ENCODE measurements at places on chromosomes 1 and 21.
A peak's percentile ranks its signal among the peaks of the same experiment; 100 is the strongest.

DNA sequence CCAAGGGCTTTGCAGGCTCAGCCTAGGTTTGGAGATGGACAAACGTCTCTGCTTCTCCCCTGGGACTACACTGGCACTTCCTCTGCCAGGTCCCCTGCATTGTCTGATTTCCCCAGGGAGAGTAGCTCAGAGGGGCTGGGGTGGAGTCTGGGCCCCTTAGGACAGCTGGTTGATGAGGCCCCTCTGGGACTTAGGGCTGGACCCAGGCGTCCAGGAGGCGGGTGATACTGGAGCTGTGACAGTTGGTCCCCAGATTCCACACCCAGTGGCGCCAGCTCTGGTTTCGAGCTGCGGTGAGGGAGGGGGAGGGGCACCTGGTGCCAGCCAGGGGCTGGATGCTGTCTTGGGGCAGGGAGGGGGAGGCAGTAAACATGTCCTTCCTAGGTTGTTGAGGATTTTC, 7.4 kb upstream of the MEX3A start:
- no peak for DNase-seq

DNA sequence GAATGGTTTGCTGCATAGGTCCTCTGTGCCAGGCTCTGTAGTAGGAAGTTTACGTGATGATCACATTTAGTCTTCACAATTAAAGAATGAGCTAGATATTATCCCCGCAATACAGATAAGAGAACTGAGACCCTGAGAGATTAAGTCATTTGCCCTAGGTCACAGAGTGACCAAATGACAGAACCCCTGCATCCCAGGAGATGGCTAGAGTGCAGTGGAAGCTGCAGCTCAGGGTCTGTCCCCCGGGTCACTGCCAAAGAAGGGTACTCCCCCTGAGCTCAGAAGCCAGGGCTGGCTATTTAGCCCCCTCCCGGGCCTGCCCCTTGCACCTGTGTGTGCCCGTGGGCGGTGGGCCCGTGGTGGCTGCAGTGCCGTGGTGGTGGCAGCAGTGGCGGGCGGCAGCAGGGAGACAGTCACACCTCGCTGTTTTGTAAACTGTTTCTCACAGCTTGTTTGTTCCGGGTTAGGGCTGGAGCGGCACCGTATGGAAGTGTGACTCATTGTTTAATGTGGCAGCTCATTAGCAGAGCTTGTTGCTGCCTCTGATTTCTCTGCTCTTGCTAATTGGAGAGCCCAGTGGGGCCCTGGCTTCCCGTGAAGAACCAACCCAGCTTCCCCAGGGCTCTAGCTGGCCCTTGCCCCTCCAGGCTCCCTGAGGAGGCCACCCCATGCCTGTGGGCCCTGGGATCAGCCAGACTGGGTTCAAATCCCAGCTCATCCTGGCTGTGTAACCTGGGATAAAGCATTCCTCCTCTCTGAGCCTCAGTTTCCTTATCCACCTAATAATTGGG, 19.3 kb upstream of the FOXO6 start:
- no peak for DNase-seq

DNA sequence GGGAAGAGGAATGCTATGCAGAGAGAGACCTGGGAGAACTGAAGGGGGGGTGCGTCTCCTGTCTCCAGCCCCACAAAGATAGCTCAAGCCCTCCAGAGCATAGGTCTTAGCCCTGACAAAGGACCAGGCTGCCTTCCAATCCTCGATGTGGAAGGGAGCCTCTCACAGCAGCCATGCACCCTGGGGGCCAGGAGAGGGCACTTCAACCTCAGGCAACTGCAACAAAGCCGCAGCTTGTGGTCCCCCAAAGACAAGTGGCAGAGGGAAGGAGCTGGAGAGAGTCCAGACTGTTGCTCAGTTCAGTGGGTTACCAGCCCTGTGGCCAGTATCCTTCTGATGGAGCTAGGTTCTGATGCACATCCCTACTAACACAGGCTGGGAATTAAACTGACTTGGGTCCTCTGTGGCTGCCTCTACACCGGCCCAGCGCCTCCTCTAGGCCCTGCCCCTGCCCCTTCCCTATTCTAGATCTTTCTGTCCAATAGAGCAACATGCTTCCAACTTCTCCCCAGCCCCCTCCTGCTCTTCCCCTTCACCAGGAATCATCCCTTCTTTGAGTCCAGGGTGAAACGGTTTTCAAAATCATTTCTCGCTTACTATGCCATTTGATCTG, 100.7 kb upstream of the SPATA6 start:
- no peak for DNase-seq

DNA sequence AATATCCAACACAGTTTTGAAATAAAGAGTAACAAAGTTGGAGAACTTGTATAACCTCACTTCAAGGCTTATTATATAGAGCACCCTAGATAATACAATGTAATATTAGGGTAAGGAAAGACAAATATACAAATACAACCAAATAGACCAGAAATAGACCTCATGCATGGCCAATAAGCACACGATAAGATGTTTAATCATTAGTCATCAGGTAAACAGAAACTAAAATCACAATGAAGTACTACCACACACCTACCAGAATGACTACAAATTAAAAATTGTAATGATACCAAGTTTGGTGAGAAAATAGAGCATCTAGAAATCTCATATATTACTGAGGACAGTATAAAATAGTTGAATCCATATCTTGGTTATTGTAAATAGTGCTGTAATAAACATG, 20.3 kb upstream of the CTTNBP2NL start:
- DNase-seq = no peak

GRCh38 chr1:242836423-242836822, 311.9 kb upstream of the PLD5 start:
- DNase-seq = no peak

DNA sequence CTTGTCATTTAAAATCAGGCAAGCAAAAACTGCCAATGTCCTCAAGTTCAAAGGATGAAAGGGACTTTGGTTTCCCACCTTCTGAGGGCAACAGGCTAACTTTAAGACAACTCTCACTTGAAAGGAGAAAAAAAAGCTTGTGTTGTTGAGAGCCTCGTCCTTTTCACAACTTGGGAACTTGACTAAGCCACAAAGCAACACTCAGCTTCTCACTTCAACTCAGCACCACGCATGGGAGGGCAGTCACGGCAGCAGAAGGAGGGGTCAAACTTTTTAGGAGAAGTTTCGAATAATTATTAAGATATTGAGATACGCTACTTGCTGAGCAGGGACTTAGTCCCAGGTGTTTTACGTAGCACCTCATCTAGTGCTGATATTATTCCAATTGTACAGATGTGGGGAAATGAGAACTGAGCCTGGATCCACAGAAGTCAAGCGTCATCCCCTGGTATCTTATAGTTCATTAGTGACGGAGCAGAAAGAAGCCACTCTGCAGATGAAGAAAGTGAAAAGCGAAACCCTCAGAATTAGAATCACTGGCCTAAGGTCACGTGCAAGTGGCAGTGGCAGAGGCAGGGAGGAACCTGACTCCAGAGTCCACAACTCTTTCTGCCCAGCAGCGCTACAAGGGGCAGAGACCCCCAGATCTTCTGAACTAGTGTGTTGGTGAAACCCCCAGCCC, 83.6 kb downstream of the JAK1 start:
- DNase-seq = no peak

DNA sequence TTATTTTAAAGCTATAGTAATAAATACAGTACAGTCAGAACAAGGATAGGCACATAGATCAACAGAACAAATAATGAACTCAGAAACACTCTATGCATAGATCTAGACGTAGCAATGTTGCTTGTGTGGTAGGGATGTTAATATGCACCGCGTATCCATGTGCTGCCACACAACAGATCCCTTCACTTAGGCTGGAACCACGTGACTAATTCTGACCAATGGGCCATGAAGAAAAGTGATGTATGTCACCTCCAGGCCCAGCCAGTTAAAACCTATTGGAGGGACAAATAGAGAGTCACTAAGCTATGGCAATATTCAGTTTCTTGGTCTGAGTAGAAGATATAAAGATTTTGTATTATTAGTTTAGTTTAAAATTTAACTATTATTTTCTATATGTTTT, 91.4 kb downstream of the ADAMTS1 start:
- DNase-seq = no peak

GRCh38 chr1:247216261-247216660, 39.6 kb upstream of the VN1R5 start:
- no peak for DNase-seq

- DNase-seq = no peak
Observed at GRCh38 chr1:243731974-243732625, 117.9 kb downstream of the AKT3 start.

DNA sequence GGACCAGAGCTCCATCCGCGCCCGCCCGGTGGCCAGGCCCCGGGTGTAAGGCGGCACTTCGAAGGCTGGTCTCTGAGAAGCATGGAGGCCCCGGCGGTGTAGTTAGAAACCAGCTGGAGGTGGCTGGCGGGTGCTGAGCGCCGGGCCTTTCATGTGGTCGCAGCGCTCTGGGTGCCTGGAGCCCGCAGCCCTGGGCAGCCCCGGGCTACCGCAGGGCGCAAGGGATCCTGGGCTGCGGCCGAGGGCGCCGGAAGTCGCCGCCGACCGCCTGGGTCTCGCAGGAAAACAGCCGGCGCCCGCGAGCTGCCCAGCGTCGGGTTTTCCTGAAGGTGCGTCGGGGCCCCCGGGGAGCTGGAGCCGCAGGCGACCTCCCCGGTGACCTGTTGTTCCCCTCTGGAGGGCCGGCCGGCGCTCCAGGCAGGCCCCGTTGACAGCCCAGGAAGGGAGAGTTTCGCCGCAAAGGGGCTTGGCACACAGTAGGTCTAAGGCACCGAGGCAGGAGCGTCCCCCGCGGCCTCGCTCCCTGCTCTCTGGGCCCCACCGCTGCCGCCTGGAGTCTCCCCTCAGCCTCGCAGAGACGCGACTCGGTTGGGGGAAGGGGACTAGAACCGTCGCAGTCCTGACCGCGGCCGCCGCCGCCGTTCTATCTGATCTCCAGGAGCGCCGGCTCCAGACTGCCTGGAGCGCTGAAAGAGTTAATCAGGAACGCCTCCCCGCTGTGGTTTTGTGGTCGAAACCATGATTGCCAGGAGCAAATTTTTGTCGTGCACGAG, 2.7 kb downstream of the GRHL3 start:
- peak; percentile 43 for DNase-seq

GRCh38 chr1:91617285-91617765, 116.7 kb downstream of the CDC7 start:
- DNase-seq = no peak

DNA sequence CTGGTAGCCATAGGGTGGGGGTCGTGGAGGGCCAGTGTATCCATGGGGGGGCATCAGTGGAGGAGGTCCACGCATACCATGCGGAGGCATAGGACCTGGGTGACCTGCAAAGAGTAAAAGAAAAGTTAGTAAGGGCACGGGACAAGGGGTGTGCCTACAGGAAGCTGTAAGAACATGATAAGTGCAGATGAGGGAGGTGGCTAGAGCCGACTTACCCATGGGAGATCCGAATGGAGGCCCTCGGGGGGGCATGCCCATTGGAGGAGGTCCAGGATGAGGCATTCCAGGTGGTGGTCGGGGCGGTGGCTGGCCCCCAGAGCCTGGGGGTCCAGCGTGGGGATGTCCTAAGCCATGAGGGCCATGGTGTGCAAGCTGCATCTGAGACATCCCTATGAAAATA, 4.0 kb downstream of the SF3B4 start:
- DNase-seq = no peak

- DNase-seq = no peak
Observed at GRCh38 chr1:225635649-225636048, 17.3 kb downstream of the ENAH start.

- DNase-seq = no peak
Observed at GRCh38 chr1:10686404-10687040, 109.9 kb downstream of the CASZ1 start.

DNA sequence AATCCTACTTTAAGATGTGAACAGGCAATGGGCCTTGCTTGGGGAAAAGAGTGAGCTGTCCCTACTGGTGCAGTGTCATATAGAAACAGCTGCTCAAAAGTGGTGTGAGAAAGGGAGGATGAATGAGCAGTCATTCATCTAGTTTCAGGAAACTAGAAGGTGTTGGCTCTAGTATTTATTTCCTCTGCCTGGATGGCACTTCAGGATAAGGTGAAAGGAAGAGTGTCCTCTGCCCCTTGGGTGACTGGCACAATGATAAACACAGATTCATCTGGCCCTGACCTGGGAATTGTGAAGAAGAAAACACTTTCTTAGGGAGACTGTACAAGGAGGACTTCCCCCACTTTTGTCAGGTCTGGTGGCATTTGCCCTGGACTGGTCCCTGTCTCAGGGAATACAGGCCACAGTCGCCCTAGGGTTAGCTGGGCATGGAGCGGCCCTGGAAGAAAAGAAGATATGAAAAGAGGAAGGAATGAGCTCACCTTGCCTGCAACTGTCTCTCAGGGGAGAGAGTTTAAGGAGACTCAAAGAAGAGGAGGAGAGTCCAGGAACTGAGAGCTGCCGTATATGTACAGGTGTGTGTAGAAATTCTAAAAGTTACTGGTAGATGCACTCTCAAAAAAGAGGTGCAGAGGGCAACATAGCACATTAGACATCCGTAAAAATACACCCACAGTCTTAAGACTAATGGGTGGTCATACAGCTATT, 13.8 kb upstream of the NMNAT2 start:
- no peak for DNase-seq

DNA sequence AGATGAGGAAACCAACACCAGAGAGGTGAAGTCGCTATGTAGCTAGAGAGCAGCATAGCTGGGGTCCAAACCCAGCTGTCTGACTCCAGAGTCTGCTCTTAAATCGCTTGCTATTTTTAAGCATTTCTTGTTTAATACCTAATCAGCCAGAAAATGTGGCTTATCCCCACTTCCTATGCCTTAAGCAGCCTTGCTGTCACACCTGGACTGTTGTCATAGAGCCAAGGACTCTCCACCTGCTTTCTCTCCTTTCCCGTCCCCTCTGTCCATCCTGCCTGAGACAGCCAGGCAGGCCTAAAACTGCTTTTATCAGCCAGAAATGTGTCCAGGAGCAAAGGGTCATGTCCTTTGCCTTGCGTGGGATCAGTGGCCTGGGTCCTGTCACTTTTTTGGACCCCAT, 28.3 kb upstream of the EPHA8 start:
- DNase-seq = no peak

GRCh38 chr21:31346256-31346821, 2.3 kb upstream of the TIAM1 start:
- no peak for DNase-seq

GRCh38 chr1:187264995-187265602, 436.4 kb downstream of the PLA2G4A start:
- peak; percentile 86 for DNase-seq

DNA sequence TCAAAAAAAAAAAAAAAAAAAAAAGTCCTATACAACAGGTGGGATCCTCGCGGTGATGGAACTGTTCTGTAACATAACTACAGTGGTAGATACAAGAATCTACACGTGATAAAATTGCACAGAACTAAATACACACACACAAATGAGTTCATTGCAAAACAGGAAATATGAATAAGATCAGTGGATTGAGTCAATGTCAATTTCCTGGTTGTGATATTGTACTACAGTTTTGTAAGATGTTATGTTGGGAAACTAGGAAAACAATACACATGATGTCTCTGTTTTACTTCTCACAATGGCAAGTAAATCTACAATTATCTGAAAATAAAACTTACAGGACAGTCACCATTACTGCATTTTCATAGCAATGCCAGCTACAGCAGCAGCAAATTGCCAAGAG, 59.8 kb downstream of the ITGB3BP start:
- peak; percentile 71 for DNase-seq
